ENCODE measurements at places on chromosomes 4 and X.

DNA sequence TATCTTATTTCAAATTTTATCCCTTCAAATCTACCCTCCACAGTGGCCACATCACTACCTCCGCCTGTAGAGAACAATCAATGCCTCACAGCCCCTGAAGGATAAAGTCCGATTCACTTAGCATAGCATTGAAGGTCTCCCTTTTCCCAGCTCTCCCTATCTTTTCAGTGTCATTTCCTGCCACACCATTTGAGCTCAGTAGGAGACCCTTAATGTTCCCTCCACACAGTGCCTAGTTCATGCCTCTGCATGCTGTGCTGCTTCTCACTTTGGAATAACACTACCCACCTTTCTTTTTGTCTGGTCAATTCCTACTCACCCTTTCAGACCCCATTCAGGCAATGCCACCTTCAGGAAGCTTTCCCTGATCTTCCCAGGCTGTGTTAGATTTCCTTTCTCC lies 23.6 kb upstream of the SCOC start:
- DNase-seq, result no peak

- DNase-seq, result peak; percentile 44
Measured at GRCh38 chrX:149185087-149185486, 320.0 kb downstream of the IDS start.

GRCh38 chrX:43087830-43088229 lies 309.9 kb upstream of the PPP1R2C start:
- no peak for DNase-seq

GRCh38 chr4:37742149-37742548 lies 56.0 kb upstream of the RELL1 start:
- DNase-seq, result no peak

- peak; percentile 11 for DNase-seq
Measured at GRCh38 chr4:77074381-77074831, 1.4 kb downstream of the CCNI start.

DNA sequence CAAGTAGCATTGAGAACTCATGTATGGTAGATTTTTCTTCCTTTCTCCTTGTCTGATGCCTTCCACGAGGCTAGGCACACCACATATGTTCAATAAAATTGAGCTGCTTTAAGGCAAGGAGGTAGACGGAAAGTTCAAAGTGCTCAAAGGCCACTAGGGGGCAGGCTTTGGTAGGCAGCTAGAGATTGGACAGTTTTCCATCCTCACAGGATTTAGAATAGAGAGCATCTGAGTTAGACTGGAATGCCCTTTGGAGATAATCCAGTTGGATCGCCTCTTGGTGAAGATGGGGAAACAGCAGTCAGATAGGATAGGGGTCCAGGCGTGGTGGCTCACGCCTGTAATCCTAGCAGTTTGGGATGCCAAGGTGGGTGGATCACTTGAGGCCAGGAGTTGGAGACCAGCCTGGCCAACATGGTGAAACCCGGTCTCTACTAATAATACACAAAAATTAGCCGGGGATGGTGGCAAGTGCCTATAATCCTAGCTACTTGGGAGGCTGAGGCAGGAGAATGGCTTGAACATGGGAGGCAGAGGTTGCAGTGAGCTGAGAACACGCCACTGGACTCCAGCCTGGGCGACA lies 30.4 kb downstream of the ELF4 start:
- DNase-seq, result peak; percentile 73

GRCh38 chr4:8030121-8030781 lies 90.6 kb upstream of the AFAP1 start:
- DNase-seq, result no peak

DNA sequence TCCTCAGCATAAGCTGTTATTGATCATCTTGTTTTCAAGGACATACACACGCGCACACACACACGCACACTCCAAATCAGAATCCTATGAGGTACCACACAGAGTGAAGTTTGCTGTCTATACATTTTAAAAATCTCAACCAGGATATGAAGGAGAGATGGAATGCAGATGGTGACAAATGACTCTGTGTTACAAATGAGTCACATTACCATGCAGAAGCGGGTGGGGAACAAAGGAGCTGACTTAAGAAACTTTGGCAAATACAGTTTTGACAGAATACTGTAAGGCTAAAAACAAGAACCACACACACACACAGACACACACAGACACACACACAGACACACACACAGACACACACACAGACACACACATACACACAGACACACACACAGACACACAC lies 81.7 kb downstream of the RELL1 start:
- DNase-seq, result no peak

- DNase-seq, result no peak
Measured at GRCh38 chr4:52106660-52107059, 55.6 kb downstream of the SPATA18 start.

- no peak for DNase-seq
Measured at GRCh38 chr4:13851085-13851940, 223.8 kb upstream of the BOD1L1 start.

GRCh38 chrX:136953867-136954787 lies 73.6 kb upstream of the RBMX start:
- DNase-seq, result peak; percentile 78

GRCh38 chr4:56326363-56326762 lies 60.9 kb downstream of the AASDH start:
- DNase-seq, result no peak

DNA sequence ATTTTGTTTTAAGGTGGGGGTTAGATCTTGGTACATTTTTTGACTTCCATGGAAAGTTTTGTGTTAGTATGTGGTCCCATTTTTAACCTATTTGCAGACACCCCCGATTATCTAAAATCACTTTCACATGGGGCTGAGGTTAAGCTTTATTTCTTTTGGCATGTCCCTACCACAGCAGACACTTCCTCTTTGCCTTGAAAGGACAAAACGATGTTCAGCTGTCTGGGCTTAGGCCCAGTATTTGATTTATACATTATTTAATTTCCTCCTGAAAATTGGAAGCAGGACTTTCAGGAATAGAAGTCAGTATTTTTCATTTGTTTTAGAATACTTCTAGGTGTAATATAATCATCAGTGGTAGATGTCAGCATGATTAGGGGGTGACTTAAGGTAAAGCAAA lies 112.4 kb upstream of the SPRY1 start:
- no peak for DNase-seq

GRCh38 chrX:101232316-101232715 lies 12.7 kb downstream of the DRP2 start:
- DNase-seq, result no peak

DNA sequence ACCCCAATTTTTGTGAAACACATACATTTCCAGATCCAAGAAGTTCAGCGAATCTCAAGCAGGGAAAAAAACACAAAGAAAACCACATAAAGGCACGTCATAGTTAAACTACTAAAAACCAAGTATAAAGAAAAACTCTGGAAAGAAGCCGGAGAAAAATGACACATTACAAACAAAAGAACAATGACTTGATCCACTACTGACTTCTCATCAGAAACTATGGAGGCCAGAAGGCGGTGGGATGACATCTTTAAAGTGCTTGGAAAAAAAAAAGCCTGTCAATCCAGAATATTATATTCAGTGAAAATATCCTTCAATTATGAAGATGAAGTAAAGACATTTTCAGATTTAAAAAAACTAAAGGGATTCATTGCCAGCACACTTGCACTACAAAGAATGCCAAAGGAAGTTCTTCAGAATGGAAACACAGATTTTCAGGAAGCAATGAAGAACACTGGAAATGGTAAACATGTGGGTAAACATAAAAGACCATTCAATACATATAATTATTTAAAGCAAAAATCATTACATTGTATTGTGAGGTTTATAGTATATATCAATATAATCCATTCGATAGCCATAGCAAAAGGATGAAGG lies 32.6 kb upstream of the PPP2R2C start:
- DNase-seq, result no peak

DNA sequence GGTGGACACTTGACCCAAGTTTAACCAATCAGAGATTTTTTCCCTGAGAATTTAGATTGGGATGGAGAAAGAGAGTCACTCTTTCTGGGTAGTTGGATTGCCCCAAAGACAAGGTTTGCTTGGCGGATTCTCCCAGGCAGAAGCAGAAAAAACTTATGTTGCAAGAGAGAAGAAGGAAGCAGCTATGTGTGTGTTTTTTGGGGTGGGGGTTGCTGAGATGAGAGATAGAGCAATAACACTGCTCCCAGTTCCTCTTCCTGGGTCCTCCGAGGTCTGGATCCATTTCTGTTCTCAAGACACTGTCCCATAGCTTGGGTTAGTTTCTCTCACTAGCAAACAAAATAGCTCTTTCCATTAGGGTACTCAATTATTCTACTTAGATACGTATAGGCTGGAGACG lies 222.1 kb downstream of the STIM2 start:
- no peak for DNase-seq

- no peak for DNase-seq
Measured at GRCh38 chrX:51878056-51878455, 15.4 kb upstream of the MAGED1 start.

DNA sequence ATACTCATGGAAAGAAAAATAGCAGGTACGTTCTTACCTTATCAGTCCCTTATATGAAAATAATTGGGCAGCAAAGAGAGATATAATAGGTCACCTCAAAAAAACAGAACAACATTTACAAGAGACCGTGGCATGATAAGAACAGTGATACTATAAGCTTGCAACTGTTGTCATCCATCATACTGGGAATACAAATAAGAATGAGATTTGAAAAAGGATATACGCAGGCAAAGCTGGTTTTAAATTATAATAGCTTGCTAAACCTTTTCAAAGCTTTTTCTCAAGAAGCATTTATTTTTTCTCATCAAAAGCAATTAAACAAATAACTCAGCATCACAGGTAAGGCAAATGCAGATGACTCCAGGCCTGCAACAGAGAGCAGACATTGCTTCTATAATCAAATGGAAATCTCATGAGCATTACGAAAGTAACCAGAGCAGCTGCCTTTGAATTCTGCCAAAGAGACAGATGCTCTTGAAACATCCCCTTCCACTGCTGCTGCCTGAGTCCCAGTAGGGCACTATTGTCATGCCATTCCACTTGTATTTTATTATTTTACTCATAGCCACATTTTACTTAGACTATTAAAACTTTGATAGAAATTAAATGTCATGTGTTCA lies 620.6 kb upstream of the GNPDA2 start:
- no peak for DNase-seq

GRCh38 chr4:70721747-70722146 lies at the start of gene RUFY3:
TSS of gene RUFY3 (plus strand) at chr4:70721964. CDS start at chr4:70722574, 610 bp downstream.
- DNase-seq, result no peak

DNA sequence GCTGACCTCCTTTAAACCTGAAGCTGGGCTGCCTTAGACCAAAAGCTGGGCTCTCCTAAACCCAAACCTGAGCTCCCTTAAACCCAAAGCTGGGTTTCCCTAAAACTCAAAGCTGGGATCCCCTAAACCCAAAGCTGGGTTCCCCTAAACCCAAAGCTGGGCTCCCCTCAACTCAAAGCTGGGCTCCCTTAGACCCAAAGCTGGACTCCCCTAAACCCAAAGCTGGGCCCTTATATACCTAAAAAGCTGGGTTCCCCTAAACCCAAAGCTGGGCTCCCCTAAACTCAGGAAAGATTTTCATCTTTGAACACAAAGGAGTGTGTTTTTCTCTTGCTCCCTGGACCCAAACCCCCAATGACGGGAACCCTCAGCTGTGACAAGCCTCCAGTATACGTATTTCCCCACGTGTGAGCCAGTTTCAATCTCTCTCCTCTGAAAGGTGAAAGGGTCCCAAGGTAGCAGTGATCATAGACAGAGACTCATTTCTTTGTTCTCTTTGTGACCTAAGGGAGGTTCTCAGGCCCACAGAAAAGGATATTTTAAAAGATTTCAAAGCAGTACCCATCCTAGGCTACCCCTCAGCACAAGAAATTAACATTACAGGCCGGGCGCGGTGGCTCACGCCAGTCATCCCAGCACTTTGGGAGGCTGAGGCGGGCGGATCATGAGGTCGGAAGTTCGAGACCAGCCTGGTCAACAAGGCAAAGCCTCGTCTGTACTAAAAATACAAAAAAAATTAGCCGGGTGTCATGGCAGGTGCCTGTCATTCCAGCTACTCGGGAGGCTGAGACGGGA lies 31.3 kb upstream of the ASMTL start:
- no peak for DNase-seq

DNA sequence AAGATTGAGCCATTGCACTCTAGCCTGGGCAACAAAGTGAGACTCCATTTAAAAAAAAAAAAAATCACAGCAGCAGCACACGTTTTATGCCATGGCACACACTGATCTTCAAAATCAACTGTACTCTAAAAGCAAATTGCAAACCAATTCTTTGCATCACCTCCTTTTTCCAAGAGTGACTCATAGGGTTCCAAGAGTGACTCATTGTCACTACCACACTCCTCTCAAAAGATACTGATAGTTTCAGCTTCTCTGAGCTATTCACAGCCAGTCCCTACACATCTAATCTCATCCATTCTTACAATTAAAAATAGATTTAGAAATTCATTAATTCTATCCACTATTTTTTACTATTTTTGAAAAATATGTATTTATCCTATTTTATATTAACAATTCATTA lies 1494.9 kb upstream of the AGA start:
- DNase-seq, result no peak

DNA sequence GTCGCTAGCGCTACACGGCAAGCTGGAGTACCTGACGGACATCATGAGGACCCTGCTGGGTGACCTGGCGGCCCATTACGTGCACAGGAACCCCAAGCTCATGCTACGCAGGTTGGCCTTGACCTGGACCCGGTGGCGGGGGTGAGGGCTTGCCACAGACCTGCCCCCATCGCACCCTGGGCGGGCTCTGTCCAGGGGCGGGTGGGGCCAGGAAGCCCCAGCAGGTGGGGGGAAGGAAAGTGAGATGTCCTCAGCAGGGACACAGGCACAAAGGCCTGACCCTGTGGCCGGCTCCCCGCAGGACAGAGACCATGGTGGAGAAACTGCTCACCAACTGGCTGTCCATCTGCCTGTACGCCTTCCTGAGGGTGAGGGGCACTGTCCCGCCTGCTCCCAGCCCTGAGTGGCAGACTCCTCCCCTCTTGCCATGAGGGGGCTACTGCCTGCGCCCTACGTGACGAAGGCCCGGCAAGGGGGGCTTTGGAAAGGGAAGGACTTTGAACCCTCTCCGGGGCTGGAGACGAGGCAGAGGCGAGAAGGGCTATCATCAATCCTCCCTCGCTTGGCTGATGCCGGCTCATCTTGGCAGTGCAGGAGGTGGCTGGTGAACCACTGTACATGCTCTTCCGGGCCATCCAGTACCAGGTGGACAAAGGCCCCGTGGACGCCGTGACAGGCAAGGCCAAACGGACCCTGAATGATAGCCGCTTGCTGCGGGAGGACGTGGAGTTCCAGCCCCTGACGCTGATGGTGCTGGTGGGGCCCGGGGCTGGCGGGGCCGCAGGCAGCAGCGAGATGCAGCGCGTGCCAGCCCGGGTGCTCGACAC lies 5.3 kb upstream of the SRPK3 start:
- DNase-seq, result no peak

DNA sequence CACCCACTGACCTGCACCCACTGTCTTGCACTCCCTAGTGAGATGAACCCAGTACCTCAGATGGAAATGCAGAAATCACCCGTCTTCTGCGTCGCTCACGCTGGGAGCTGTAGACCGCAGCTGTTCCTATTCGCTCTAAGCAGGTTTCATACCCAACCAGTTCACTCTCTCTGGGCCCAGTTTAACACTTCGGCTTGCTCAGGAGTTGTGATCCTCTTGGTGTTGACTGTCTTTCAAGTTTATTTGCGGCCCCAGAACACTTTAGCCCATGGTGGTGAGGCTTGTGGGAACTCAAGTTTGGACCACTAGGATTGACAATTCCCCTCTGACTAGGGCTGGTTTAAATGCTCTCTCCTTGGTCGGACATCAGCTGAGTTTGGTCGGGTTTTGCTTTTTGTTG lies 147.0 kb downstream of the DACH2 start:
- no peak for DNase-seq
